ENCODE measurements at places on chromosomes 3 and 15.

- no peak for DNase-seq
Observed at GRCh38 chr3:14253022-14253706, 74.5 kb downstream of the LSM3 start.

DNA sequence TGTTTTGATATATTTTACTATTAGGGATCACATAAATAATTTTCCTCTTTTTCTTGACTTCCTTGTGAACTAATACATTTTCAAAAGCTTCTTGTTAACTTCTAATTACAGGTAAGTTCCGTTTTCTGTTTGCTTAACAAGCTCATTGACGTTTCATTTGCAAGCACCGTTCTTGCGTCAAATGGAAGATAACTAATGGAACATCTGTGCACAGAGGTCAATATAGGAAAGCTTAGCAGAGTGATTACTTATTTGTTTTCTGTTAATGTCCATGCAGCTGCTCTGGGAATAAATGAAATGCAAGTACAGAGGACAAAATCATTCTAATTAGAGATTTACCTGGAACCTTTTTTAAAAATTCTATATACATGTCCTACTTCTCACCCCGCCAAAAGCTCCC lies 115.5 kb upstream of the C2CD4B start:
- DNase-seq: no peak

DNA sequence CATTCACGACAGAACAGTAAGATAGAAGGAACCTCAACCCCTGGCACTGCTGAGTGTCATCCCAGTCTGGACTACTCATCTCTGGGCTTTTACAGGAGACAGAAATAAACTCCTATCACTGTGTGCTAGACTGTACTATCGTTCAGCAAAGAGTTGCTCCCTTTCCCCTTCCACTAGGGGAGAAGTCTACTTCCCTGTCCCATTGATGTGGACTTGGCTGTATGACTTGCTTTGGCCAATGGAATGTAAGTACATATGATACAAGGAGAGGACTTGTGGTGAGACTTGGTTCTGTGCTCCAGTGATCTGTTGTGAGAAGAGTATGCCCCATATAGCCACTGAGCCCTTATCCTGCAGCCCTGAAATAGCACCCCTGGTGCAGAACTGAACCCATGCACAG lies 5.3 kb upstream of the KIF7 start:
- DNase-seq: no peak

- DNase-seq: no peak
Observed at GRCh38 chr3:53259427-53260259, 3.8 kb upstream of the TKT start.

- no peak for DNase-seq
Observed at GRCh38 chr3:96677156-96677555, 137.2 kb upstream of the EPHA6 start.

DNA sequence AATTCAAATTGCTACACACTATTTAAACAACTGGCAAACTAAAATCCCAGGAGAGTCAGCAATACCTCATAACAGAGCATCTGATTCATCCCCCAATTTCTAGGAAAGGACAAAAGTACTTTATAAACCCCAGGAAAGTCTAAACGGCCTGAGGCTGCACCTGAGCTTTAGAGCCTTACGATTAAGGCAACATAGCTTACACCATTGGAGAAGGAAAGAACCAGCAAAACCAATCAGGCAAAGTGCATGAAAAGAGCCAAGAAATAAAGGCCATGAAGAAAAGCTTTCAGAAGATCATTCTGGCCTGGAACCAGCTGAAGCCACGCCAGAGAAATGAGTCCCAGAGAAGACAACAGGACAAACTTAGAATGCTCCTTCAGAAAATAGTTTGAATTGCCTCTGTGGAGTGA lies 48.1 kb downstream of the PTPN9 start:
- DNase-seq: peak; percentile 3

DNA sequence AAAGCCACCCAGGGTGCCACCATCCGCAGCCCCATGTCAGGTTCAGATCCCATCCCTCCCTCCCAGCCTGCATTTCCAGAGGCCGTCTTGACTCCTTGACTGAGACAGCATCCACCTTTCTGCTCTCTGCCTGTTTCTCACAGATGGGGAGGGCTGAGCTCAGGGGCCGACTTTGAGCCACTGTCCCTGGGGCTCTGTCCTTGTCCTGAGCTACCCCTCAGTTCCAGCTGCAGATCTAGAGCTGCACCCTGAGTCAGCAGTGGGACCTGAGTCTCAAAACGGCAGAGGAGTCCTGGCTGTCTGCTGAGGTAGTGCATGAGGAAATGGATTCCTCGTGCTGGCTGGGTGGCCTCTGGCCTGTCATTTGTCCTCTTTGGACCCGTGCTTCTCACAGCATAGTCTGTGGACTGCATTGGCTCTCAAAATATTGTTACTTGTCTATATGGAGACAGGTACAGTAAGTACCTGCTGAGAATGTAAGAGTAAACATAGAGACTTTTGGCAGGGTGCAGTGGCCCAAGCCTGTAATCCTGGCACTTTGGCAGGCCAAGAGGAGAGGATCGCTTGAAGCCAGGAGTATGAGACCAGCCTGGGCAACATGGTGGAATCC lies 22.3 kb downstream of the RPLP1 start:
- DNase-seq: no peak

DNA sequence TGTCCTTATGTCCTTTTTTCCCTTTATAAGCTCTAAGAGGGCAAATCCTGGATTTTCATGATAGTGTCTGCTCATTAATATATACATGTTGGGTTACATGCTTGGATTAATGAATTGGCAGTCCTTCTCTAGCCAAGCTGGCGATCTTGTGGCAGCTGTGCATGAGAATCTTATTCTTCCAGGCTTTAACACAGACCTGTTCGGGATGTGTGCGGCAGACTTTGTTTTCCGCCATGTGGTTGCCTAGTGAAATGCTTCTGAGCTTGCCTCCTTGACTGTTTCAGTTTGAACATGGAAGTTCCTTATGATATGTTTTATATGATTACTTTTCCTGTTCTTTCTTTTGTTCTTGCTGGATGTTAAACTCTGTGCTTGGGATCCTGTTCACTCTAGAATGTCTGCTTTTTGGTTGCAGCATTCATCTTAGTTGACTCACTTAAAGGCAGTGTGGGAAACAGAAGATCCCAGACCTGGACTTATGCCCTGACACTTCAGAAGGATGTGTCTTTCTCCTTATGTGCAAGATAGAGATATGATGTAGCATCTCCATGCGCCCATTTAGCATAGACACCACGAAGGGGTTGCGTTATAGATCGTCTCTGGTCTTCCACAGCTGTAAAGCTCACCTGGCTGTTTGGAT lies 7.2 kb downstream of the CHCHD6 start:
- DNase-seq: no peak

DNA sequence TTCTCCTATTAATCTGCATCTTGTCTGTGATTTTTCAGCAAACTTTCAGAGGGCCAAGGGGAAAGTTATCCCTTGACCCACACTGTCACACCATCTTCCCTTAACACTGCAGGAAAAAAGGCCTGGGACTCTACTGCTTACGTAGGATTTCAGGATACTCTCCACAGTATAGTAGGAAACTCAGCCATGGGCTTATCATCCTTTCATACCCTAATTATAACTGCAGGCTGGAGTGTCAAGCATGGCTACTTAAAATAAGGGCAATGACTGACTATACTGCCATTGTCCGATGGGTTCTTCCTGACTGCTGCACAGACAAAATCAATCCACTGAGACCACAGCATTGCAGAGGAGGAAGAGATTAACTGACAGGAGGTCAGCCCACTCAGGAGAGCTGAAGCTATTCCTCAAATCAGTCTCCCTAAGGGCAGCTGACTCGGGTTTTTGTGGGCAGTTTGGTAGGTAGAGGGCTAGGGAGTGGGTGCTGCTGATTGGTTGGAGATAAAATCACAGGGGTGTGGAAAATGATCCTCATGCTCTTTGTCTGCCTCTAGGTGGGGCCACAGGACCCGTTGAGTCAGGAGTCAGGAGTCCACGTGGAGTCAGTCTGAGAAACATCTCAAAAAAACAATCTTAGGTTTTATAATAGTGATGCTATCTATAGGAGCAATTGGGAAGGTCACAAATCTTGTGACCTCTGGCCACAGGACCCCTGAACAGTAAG lies 118.2 kb upstream of the STRIT1 start:
- DNase-seq: no peak

GRCh38 chr3:42582474-42583070 lies 805 bp upstream of the SEC22C start:
- peak; percentile 9 for DNase-seq

- no peak for DNase-seq
Observed at GRCh38 chr3:191175102-191175501, 23.9 kb upstream of the OSTN start.

GRCh38 chr15:77369168-77369567 lies 50.7 kb downstream of the PEAK1 start:
- DNase-seq: no peak

DNA sequence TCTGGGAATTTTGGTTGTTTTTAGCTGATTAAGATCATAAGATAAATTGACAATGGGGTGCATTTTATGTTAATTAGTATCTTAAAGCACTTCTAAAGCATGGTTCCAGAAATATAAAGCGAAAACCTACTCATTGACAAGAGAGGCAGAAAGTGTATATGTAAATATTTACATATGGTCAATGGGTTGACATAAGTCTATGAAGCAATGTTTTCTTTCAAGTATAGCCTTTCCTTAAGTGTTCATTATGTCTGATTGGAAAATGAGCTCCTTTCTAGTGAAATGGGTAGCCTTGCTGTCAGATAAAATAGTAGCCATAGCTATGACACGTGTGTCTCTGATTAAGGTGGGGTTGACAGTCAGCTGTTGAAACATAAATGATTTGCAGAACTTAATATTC lies 365.2 kb upstream of the AGTR1 start:
- DNase-seq: no peak

DNA sequence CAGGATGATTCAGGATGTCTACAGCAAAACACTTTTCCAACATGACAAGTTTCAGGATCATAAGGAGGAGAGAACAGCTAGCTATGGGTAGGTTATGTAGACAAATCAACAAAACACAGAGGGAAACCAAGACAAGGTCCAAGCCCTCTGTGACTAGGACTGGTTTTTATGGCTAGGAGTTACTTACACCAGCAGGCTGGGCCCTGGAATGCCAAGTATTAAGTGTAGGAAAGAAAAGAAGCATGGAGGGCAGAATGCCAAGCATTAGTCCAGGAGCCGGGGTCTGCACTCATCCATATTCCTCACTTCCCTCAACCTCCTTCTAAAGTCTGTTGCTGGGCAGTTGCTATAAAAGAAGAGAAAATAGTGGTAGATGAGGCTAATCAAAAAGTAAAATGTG lies 35.3 kb upstream of the PPP2R3A start:
- DNase-seq: no peak

GRCh38 chr15:42921342-42921731 lies 759 bp upstream of the TTBK2 start:
- DNase-seq: no peak

GRCh38 chr3:27594096-27594690 lies 110.0 kb upstream of the SLC4A7 start:
- no peak for DNase-seq

GRCh38 chr15:63553388-63553791 lies 43.8 kb upstream of the FBXL22 start:
- DNase-seq: peak; percentile 20

DNA sequence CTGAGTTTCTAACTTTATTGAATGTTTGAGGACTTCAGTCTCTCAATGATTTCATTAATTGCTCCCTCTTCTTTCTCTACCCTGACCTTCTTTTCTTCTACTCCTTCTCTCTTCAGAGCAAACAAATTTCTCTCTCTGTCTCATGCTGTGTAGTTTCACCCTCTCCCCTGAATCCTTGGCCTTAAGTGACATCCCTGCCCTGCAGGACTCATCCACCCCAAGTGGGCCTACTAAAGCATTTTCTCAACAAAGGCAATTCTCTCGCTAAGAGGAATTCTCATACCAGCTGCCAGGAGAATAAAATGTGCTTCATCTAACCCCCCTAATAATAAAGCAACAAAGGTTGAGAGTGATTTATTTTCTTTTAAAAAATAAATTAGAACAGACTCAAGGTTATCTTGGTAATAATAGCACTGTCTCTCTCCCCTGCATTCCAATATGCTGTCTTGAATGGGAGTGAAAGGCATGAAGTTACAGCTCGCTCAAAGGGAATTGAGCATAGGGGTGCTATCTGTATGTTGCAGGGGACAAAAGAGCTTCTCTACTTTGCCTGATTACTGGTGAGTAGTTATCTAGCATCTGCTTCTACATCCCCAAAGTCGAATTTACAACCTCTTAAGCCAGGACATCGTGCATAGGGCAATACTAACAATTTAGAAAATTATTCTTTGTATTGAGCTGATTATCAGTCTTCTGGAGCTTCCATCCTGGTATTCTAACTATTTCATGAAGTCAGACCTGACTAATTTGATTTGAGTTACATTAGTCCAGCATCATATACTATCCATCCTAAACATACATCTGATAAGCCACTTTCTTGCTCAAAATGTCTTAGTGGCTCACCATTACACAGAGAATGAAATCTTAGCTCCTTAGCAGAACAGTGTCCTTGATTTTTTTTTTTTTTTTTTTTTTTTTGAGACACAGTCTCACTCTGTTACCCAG lies 76.9 kb upstream of the DNAJC19 start:
- no peak for DNase-seq

DNA sequence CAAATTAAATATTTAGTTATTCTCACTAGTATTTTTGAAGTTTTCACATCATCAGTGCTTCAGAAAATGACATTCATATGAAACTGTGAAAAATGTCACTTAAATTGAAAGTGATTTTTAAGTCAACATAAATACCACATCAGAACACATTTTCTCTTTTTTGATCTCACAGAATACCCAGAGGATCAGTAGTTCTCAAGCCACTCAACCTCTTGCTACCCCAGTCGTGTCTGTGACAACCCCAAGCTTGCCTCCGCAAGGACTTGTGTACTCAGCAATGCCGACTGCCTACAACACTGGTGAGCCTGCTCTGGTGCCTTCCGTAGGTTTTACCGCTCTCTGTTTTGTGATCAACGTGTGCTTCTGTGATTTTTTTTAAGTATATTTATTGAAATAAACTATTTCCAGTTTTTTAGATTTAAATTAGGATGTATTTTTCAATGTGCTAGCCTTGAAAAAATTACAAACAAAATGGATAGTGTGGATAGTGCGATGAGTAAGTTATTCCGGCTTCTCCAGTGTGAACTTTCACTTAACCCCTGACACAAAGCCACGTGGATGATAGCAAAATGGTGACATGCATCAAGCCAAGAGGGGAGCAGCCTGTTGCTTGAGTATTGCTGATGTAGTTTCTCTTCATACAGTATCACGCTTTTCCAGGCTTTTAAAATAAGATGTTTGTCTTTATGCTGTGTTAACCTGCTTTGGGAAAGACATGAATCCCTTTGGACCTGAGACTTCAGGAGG lies 26.5 kb downstream of the LYSMD4 start:
- DNase-seq: no peak

DNA sequence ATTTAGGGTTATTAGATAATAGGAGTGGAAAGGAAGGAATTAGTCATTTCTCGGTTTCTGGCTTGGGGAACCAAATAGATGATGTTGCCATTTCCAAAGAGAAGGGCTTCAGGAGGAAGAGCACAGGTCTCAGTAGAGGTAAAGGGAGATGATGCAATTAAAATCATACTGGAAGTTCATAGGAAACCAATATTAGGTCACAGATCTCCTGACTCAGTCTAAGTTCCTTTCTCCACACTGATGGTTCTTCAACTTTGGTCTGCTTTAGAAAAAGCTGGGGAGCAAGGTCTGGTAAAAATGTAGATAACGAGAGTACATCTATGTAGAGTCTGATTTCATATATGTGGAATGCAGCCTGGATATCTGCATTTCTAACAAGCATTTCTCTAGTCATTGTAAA lies 130.9 kb downstream of the POLQ start:
- no peak for DNase-seq

GRCh38 chr3:55065331-55065730 lies 137.5 kb upstream of the LRTM1 start:
- no peak for DNase-seq
